ENCODE measurements at places on chromosomes 13 and 19.

- no peak for DNase-seq
Measured at GRCh38 chr19:12085074-12085818, 20.7 kb downstream of the ZNF844 start.

GRCh38 chr19:53989600-53990533 is 1.6 kb upstream of the CACNG6 start:
- DNase-seq, result no peak

DNA sequence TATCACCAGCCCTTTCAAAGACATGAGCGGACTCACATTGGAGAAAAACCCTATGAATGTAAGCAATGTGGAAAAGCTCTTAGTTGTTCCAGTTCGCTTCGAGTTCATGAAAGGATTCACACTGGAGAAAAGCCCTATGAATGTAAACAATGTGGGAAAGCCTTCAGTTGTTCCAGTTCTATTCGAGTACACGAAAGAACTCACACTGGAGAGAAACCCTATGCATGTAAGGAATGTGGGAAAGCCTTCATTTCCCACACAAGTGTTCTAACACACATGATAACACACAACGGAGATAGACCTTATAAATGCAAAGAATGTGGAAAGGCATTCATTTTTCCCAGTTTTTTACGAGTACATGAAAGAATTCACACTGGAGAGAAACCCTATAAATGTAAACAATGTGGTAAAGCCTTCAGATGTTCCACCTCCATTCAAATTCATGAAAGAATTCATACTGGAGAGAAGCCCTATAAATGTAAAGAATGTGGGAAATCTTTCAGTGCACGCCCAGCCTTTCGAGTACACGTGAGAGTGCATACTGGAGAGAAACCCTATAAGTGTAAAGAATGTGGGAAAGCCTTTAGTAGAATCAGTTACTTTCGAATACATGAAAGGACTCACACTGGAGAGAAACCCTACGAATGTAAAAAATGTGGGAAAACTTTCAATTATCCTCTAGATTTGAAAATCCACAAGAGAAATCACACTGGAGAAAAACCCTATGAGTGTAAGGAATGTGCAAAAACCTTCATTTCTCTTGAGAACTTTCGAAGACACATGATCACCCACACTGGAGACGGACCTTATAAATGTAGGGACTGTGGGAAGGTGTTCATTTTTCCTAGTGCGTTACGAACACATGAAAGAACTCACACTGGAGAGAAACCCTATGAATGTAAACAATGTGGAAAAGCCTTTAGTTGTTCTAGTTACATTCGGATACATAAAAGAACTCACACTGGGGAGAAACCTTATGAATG is 17.6 kb downstream of the ZNF791 start:
- no peak for DNase-seq

GRCh38 chr19:1650650-1651567 is 1.5 kb downstream of the TCF3 start:
- DNase-seq, result peak; percentile 76

DNA sequence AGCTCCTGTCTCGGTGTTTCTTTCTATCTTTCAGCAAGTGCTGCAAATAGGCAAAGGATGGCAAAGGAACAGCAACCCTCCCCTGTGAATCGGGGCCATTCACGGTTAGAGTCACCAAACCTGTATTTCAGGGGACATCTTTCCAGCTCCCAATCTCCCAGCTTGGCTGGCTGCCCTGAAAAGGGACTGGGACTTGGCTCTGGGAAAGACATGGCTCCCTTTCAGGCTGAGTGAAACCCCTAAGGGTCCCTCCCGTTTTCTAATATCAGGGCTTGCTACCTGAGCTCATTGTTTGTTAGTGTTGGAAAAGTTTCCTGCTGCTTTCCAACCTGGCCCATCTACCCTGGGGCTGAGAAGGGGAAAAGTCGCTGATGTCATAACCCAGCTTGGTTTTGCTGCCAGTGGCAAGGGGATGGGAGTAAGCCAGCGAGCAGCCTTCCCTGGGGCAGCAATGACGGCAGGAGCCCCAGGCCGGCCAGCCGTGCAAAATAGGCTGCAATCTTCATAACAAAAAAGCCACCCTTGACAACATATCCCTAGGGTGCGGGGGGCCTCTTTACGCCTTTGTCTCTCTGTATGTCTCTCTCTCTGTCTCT is 29.9 kb downstream of the SERP2 start:
- DNase-seq, result no peak

DNA sequence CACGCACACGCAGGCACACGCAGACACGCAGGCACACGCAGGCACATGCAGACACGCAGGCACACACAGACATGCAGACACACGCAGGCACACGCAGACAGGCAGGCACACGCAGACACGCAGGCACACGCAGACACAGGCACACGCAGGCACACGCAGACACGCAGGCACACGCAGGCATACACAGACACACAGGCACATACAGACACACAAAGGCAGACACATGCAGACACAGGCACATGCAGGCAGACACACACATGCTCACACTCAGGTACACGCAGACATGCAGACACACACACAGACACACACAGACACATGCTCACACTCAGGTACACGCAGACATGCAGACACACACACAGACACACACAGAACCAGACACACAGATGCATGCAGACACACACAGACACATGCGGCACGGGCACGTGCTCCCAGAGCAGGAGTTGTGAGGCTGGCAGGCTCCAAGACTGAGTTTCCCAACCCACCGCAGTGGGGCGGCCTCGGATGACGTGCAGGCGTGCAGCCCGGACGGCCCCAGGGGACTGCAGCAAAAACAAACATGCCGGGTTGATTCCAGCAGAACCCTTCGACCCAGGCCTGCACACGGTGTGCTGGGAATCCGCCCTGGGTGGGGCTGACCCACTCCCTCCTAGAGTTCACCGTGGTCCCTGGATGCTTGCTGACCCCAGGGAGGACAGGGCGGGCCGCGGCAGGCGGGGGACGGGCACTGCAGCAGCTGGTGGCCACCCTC is 100.0 kb downstream of the GADD45B start:
- no peak for DNase-seq

- no peak for DNase-seq
Measured at GRCh38 chr13:85170372-85170771, 628.8 kb downstream of the SLITRK6 start.

DNA sequence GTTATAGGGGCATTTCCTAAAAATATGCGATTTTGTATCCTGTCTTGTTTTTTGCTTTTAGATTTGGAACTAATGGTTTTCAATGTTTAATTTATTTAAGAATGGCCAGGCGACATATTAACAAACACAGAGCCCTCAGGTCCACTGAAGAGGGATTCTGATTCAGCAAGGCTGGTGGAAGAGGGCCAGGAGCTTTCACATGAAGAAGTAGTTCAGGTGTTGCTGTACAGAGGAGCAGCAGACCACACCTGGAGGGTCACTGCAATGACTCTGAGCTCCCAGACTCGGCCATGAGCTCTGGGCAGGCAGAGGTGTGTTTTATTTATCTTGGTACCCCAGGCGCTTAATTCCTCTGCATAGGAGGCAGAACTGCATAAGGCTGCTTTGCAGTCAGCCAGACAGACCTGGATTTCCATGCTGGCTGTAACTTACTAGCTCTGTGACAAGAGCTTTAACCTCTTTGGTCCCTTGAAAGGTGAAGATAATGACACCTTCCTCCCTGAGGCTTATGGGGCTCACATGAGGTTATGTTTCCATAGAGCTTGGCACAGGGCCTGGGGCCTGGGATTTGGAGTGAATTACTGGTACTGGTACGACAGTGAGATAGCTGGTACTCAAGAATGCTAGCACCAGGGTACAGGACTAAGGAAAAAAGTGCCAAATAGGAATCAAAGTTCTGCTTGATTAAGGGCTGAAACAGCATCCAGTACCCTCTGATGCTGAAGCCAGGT is 184.7 kb downstream of the OXGR1 start:
- no peak for DNase-seq

- DNase-seq, result no peak
Measured at GRCh38 chr13:101930331-101930730, 471.5 kb downstream of the FGF14 start.

- DNase-seq, result peak; percentile 27
Measured at GRCh38 chr13:41312176-41312500, 1.1 kb downstream of the NAA16 start.

GRCh38 chr13:112859817-112860190 is 109.2 kb upstream of the MCF2L start:
- DNase-seq, result no peak

DNA sequence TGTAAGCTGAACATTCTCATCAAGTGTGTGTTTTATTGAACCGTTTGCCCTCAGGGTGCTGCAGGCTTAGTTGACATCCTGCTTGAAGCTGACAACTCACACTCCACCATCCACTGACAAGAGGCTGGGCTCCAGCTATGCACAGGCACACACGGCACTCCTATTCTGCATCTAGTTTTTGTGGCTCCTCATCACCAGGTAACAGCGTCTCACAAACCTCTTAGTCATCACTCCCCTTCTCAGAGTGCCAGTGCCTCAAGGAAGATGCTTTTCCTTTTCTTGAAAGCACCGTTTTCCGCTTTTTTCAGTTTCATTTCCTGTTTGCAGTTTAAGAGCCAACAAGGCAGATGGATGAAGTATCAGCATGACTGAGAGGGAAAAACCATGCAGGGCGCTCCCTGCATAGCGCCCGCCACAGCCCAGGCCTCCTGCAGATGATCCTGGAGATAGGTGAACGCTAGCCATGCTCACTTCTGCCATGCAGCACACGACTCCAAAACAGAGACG is 491.2 kb downstream of the COG6 start:
- peak; percentile 36 for DNase-seq

DNA sequence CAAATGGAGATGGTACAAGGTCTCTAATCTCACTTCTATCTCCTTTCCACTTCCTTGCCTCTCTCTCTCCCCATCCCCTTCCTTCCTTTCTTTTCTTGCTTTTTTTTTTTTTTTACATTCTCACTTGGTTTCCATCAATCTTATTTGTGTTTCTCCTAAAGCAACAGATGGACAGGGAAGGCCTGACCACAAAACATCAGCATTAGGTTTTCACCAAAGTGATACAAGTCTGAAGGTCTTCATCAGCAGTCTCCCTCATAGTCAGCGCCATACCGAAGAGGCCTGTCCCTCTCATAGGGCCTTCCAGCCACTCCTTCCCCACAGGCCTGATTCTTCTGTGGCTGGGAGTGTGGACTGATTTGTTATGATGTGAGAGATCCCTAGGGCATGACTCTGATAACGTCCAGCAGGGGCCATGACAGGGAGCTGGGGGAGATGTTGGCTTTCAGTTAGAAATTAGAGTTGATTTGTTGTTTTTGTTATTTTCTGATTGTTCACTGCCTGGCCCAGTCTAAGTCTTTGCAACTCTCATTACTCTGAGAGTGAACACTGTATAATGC is 158.7 kb downstream of the SLC7A1 start:
- no peak for DNase-seq

GRCh38 chr13:103288114-103288513 is 221.9 kb upstream of the SLC10A2 start:
- no peak for DNase-seq

DNA sequence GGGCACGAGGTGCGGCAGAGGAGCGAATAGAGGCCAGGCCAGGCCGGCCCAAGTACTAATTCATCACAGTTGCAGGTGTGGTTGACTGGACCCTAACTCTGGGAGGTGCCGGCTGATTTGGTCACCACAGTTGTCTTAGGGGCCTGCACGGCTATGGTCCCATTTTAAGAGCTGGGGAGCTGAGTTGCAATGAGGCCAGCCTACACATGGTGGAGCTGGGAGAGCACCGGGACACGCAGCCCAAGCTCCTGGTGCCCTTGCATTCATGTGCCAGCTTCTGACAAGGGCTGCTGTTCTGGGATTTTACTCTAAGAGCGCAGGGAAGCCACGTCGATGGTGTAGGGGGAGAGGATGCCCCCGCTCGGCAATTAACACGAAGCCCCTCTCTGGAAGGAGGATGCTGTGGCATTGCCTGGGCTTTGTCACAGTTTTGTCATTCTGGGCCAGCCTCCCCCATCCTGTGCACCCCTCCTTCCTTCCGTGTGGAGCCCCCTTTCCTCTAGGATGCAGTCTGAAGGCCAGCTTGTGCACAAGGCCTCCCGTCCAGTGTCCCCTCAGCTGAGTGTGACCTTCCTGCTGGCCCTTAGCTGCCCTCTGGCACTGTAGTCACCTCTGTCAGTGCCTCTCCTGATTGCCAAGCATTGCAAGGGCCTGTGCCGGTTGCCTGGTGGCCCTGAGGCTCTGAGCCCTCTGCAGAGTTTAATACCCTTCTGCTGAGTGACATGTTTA is 109.4 kb upstream of the C1QTNF9B start:
- DNase-seq, result no peak

DNA sequence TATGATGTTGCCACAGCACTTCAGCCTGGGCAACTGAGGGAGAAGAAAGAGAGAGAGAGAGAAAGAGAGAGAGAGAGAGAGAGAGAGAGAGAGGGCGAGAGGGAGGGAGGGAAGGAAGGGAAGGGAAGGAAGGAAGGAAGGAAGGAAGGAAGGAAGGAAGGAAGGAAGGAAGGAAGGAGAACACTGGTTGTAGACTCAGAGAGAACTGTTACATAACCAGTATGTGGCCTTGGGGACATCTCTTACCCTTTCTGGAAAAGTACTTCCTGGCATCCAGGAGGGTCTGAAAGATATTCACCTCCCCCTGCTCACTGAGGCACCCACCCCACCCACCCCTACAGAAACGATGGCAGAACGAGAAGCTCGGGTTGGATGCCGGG is 2.7 kb upstream of the ARHGEF1 start:
- no peak for DNase-seq

DNA sequence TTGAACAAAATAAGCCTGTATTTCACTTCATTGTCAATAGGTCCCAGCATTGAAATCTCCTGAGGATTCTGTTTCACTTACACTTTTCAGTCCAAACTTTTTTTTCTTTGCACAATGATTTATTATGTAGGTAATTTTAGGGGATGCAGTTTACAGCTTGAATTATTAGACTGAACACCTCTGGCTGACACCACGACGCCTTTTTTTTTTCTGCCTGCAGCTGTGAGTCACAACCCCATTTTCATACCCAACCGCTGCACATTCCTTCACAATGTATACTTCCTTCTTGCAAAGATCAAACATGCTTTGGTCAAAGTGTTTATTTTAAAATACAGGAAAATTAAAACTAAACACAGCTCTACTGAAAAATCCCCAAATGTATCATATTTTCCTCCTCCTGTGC is 11.4 kb downstream of the ZIC2 start:
- no peak for DNase-seq

DNA sequence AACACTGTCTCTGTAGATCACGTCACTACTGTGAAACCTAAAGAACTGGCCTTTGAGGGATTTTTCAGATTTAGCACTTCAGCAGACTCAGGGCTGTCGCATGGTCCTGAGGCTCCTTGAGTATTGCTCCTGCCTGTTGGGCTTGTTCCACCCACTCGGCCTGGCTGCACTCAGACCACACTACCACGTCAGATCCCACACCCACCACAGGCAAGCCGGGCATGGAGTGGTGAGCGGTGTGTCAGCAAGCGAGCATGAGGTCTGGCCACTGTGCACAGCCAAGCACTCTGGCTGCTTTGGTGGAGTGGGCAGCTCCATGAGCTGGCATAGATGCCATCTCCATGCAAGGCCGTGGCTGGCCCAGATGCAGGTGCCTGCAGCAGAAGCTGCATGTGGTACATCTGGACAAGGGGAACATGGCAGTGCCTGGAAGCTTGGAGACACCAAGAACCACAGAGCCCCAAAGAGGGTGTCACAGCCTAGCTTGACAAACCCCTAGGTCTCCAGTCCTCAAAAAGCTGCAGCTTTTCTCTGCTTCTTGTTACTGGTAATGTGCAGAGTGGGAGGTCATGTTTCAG is 9.4 kb upstream of the IGFL1 start:
- no peak for DNase-seq

- DNase-seq, result no peak
Measured at GRCh38 chr13:39253774-39254173, 215.5 kb downstream of the NHLRC3 start.

GRCh38 chr19:32287086-32287485 is 58.3 kb upstream of the ZNF507 start:
- DNase-seq, result no peak

- no peak for DNase-seq
Measured at GRCh38 chr13:36360903-36361302, 14.7 kb upstream of the SPART start.

All from stimulated activated naive CD8-positive, alpha-beta T cell treated with anti-CD3 and anti-CD28 coated beads, Interleukin-15, amount 100 ng/mL, for 72 hours (primary cell).